ENCODE measurements at places on chromosomes 3 and 15.

GRCh38 chr3:12343047-12343501 is 54.2 kb downstream of the PPARG start:
- DNase-seq, result no peak

GRCh38 chr15:95519887-95520286 is 810.6 kb upstream of the NR2F2 start:
- no peak for DNase-seq

DNA sequence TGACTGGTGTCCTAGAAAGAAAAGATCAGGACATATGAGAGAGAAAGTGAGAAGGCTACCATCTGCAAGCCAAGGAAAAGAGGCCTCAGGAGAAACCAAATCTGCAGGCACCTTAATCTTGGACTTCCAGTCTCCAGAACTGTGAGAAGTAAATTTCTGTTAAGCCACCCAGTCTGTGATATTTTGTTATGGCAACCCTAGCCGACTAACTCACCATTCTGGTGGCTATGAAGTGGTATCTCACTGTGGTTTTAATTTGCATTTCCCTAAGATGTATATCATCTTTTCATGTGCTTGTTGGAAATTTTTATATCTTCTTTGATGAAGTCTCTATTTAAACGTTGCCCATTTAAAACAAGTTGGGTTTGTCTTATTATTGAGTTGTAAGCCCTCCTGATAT is 40.6 kb downstream of the ILDR1 start:
- DNase-seq, result no peak

GRCh38 chr3:141255846-141256261 is 24.2 kb downstream of the PXYLP1 start:
- DNase-seq, result no peak

DNA sequence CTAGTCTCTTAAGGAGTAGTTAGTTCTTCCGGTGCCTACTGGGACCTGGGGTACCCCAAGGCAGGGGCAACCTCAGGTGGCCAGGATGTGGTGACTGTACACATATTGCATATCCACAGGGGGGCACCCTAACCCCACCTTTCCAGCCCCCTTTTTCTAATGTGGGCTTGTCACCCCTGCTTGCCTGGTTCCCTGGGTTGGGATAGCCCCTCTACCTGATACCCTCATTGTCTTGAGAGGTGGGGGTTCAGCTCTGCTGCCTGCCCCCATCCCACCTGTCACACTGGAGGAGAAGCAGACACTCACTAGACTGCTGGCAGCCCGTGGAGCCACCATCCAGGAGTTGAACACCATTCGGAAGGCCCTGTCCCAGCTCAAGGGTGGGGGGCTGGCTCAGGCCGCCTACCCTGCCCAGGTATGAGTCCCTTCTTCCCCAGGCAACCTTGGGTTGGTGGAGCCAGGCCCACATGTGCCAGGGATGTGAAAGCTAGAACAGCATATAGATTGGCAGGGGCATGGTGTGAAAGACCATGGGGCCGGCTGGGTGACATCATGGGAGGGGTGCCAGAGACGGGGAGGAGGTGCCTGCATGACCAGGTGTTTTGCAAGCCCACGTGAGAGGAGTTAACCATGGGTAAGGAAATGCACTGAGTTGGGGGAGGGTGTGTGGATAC is 4.0 kb downstream of the GLYCTK start:
- DNase-seq, result no peak

DNA sequence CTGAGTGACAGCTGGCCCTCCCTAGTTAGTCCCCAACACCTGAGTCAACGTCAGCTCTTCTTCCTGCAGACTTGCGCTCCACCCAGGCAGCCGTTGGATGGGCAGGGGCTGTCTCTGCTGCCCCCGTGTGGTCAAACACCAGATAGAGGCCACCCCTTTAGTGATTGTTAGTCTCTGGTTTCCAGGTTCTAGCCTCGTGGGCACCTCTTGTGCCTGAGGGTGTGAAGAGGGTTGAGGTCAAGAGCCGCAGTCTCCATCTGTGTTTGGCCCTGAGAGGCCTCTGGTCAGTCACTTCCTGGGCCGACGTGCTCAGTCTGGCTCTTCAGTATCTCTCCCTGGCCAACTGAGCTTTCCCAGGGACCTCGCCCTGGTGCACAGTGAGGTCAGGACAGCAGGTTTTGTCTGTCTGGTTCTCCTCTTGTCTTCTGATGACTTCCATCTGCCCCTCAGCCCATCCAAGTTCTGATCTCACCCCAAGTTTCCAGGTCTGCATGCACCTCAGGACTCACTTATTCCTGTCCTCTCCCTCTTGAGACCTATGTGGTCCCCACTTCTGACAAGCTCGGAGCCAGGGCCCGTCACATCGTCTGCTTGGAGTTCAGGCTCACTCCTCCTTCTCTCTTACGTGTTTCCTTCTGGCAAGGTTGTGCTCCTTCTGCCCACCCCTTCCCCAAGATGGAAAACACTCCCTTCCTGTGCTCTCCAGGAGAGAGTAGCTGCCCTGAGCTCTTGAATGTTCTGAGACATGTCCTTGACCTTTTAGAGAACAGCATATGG is 20.9 kb downstream of the CD276 start:
- DNase-seq, result peak; percentile 73

DNA sequence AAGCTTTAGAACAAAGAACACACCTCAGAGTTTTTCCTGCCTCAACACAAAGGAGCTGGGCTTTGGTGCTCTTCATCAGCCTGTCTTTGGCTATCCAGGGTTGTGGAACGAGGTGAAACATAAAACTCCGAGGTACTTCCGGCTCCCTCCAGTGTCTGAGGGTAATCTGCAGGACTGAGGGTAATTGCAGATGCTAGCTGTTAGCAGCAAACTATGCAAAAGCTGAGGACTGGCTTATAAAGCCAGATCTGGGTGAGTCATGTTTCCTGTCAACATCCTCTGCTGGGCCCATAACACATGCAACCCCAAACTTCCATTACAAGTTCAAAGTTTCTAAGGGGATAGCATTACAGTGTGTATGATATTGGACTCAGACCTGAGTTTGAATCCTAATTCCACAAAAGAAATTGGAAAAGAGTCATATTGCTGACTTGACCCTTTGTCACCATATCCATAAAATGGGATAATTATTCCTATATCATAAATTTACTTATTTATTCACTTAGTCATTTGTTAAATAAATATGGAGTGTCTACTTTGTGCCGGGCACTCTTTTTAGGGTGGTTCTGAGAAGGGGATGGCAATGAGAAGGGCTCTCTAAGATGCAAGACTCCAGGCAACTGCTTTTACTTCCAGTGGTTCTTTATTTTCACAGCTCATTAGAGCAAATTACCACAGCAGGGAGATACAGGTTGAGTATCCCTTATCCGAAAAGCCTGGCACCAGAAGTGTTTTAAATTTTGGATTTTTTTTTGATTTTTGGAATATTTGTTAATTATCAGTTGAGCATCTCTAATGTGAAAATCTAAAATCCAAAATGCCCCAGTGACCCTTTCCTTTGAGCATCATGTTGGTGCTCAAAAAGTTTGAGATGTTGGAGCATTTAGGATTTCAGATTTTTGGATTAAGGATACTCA is 9.5 kb upstream of the TRIM69 start:
- peak; percentile 76 for DNase-seq

DNA sequence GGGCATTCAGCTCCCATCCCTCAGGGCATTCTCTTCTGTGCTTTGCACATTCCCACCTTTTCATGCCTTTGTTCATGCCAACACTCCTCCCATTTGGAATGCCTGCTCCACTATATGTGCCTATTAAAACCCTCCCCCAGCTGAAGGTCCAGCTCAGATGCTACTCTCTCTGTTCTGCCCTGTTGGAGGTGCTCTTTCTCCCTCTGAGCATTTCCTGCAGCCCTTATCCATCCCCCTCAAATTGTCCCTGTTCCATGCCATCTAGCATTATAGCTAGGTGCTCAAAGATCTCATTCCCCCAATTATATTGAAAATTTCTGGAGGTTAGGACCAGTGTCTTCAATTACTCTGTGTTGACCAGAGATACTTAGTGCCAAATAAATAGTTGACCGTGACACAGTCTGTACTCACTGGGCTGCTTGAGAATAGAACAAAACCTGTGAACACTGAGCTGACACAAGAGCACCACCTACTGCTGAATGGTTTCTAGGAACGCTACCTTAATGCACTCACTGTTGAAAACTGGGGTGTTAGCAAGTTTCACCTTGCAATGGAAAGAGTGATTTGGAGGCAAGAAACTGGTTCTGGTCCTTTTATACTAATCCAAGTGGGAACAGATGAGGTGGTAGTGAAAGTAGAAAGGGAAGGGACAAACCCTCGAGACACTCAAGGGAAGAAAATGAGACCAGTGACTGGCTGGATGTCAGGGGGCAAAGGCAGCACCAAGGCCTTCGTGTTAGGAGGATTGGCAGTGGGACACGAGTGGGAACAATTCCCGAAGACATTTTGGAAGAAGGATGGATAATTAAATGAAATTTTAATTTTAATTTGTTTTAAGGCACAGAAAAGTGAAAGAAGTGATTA is 289.8 kb upstream of the ROPN1 start:
- DNase-seq, result no peak

- DNase-seq, result no peak
Measured at GRCh38 chr3:46300461-46300789, 53.5 kb upstream of the CCR2 start.
